ENCODE measurements at places on chromosomes 12 and 14.

GRCh38 chr12:27787559-27787958 lies 7.5 kb upstream of the MANSC4 start:
- DNase-seq, result no peak

DNA sequence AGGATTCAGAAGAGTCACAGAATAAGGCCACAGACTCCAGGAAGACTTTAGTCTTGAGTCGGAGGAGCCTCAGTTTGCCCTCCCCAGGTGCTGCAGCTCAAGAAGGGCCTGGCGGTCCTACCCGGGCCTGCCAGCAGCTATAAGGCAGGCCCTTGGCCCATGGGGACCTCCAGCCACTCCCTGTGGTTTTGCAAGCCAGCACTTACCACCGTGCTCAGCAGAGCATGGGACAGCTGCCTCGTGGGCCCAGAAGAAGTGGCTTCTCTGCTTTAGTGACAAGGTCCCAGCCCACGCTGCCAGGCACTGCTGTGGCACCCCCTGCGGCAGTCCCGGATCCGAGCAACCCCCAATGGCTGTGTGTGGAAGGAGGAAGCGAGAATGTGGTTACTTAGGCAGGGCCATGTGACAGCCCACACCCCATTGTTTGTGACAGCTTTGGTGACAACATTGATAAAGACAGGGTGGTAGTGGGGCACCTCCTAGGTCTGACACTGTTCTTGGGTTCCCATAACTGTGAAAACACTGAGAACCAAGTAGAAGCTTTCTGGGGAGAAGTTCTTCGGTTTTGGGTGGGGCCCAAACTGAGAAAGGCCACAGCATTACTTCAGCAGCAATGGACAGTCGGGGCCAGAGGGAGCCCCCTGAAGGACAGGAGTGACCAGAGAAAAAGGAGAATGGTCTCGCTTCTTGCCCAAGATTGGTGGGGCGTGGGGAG lies at the start of gene SELPLG:
Gene SELPLG (minus strand): TSS at position 361 of the 715 bp plus-strand sequence. CDS start 9,587 bp downstream, outside the sequence.
- no peak for DNase-seq

- no peak for DNase-seq
These were observed 288.4 kb downstream of the FBXL14 start for GRCh38 chr12:1305791-1306500.

- DNase-seq, result no peak
These were observed 5.9 kb downstream of the SEC23A start for GRCh38 chr14:39097159-39097558.

GRCh38 chr12:46783871-46784270 lies 41.9 kb downstream of the SLC38A4 start:
- DNase-seq, result no peak

- DNase-seq, result no peak
These were observed 82.8 kb downstream of the TNFAIP2 start for GRCh38 chr14:103206023-103206481.
